Activated naive CD4-positive, alpha-beta T cell treated with anti-CD3 and anti-CD28 coated beads, Interleukin-2, amount 50 U/mL, for 16 hours (primary cell): ENCODE measurements at places on chromosomes 1 and 21.

GRCh38 chr21:24367936-24368335 is 1239.3 kb downstream of the MRPL39 start:
- no peak for DNase-seq

DNA sequence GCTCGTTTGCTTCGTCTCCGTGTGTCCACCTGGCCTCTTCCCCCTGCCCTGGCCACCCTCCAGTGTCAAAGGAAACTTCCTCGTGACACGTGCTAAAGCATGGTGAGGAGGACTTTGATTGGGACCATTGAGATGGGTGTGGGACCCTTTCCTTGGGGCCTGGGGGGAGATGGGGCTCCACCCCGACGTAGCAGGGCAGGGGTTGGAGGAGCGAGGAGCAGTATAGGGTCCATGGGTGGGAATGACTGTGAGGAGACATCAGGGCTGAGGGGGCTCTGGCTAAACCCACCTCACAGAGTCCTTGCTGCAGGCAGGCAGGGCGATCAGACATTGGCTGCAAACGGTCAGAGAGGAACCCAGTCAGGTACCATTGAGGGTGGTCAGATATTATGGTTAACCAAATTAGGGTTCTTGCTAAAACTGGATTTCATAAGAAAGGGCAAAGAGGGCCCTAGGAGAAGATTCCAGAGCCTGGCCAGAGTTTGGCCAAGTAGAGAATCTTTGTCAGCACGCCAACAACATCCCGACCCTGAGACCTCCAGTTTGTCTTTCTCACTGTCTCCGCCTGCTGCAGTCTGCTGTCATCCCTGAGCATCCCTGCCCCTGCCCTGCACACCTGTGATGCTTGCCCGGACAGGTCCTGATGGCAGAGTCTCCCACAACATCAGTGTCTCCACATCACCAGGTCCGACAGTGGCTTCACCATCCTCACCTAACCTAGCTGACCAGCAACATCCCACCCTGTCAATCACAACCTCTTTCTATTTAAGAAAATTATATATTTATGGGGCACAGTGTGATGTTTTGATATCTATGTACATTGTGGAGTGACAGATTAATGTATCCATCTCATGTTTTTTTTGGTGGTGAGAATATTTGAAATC is 8.0 kb downstream of the RNF187 start:
- no peak for DNase-seq

DNA sequence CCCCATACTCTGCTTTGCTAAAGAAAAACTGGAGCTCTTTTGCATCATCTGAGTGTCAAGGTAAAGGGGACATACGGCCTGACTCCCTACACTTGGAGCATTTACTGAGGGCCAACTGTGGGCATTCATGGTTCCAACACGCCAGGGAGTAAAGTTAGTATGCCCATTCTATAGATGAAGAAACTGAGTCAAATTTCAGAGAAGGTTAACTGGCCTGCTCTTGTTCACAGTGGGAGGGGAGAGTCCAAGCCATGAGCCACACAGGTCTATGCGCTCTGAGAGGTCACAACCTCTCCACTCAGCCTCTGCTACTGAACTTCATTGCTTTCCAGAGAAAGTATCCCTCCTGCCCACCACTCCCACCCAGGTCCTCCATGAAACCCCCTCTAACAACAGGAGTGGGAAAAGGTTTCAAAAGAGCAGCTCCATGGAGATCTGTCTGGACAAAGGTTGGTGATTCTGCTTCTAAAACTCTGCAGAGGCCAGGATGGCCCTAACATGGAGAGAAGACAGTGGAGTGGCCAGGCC is 6.8 kb upstream of the KCNN3 start:
- DNase-seq: no peak

DNA sequence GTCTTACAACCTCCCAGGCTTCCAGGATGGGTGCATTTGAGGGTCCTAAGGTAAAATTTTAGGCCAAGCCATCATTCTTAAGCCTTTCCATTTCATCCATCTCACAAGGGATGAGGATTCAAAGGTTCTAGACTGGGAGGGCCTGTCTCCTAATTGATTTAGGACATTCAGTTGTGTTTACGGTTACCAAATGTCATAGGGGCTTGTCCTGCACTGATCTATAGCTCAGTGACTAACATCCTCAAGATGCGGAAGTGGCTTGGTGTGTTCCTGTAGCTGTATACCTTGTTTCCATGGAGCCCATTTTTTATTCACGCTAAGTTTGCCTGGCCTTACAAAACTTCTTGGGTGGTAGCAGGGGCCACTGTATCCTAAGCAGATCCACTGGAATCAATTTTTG is 52.8 kb downstream of the DUSP10 start:
- no peak for DNase-seq

DNA sequence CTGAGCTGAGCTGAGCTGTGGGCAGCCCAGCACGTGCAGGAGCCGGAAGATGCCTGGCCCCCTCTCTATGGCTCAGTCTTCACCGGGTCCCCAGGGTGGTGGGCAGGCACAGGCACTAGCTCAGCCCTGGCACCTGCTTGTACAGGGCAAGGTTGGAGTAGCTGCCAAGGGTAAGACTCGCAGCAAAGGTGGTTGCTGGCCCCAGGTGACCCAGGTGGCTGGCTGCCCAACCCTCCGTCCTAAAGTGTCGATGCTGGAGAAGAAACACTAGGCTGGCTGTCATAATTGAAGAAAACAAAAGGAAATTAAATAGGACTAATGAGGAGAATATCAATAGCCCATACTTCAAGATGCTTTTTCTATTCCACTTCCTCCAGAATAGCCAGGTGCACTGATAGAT is 77.1 kb upstream of the ACTL8 start:
- no peak for DNase-seq

DNA sequence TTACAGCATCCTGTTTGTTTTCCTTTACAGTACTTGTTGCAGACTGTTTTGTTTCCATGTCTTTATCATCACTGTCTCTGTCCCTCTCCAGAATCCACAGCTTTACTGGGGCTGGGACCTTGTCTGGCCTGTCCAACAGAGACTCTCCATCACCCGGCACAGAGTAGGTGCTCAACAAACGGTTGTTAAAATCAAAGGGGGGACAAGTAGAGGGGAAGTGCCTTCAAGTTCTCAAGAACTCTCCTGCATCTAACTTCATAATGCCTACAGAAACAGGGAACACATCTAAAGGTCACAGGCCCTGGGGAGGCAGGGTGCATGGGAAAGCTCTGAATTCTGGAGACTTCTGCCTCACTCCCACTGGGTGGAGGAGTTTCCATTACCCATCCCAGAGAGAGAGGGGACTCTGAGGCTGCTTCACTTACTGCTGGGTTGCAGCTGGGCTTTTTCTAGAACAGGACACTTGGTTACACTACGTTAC is 2.3 kb upstream of the ECE1 start:
- DNase-seq: no peak

- no peak for DNase-seq
Measured at GRCh38 chr21:46021398-46021797, 39.8 kb downstream of the COL6A1 start.

DNA sequence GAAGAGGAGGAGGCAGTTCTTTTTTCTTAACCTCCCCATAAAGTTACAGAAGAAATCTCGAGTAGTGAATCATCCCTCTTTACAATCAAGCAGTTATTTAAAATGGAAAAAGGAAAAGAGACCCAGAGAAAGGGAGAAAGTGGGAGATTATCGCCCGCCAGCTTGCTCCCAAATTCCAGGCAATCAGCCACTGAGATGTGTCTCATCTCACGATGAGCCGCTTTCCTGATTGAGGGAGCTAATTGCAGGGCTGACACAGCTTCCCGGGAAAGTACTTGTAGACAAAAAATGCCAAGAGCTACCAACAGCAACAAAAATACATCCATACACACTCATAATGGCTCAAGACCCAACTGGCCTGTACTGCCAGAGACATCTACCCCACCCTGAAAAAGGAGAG is 191.6 kb upstream of the ZC3H12A start:
- no peak for DNase-seq

GRCh38 chr1:220895412-220895946 is 16.2 kb downstream of the HLX start:
- DNase-seq: no peak

DNA sequence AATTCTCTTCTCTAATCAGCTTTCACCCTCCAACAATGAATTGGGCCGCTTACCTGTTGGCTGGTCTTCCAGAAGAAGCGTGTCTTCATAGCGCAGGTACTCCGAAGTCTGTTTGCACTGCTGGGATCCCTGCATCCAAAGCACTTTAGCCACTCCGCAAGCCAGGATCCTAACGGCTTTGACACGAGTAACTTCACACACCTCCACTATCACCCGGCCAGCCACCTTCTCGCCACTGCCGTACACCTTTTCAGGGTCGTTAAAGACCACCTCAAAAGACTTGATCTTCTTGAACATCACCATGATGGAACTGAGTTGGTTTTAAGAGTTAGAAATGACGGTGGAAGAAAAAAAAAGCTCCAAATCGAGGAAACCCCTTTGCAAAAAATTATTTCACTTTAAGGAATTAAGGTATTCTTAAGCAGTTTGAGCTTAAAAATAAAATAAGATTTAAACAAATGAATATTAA is 381 bp downstream of the TXNIP start:
- no peak for DNase-seq

- no peak for DNase-seq
Measured at GRCh38 chr1:245957427-245957826, 549.7 kb downstream of the SMYD3 start.

- peak; percentile 36 for DNase-seq
Measured at GRCh38 chr1:7915826-7916500, 24.7 kb downstream of the TNFRSF9 start.

GRCh38 chr1:119428991-119429390 is 14.0 kb downstream of the HSD3B2 start:
- no peak for DNase-seq

DNA sequence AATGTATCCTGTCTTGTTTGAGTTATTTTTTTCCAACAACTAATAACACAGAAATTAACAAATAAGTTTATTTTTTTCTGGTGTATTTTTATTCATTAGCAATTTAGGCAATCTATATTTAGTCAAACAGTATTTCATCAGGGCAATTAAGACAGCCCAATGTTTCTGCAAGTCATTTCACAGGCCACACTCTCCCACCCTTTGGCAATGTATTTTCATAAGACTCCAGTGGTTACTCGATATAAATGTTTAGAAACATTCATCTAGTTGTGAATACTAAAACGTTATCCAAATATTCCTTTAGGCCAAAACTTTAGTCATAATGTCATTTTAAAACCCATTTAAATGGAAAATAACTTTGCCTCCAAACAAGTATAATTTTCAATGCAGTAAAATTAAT is 142.1 kb downstream of the KCNT2 start:
- no peak for DNase-seq

- DNase-seq: no peak
Measured at GRCh38 chr1:201608635-201609395, 69.9 kb downstream of the NAV1 start.

DNA sequence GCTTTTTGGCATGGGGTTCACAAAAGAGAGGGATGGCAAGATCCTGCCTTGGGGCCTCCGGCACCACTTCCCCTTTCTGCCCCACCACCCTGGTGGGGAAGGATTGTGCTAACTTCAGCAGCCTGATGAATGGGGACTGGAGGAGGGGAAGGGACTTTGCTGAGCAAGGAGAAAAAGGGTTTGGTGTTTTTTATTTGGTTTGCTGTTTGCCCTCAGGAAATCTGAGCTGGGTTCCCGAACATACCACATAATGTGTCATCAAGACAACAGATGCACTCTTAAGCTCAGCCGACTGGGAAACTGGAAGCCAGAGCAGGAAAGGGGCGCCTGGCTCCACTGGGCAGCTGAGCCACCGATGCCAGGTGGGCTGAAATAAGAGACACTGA is 19.8 kb downstream of the OLFML2B start:
- no peak for DNase-seq

DNA sequence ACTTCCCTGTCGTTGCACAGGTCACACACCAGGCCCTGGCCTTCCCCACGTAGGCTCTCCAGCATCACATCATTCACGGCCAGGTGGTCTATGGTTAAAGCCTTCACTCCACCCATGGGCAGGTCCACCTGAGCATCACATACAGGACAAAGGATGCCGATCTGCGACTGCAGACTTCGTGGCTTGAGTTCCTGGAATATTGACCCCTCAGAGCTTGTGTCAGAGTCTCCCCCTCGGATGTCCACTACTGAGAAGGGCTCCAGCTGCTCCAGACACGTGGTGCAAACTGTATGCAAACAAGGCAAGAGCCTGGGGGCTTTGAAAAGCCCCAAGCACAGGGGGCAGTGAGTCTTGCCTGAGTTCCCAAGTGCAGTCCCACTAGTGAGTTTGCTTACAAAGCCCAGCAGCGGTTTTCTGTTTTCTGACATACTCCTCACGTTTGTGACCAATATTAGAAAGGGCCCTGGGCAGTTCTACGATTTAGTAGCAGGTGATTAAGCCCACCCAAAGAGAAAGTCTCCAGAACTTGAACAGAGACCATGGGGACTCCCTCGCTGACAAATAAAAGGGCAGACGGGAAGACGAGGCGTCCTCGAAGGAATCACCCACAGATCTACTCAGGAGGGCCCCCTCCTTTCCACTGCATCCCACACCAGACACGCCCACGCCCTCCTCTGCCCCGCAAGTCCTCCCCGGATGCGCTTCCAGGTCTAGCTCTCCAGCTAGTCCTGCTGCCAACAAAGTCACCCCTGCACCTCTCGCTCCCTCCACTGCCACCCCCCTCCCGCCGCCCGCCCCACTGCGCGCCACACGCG is 568 bp downstream of the TRIM45 start:
- no peak for DNase-seq

GRCh38 chr1:119188926-119189325 is 48.5 kb upstream of the WARS2 start:
- no peak for DNase-seq

GRCh38 chr21:41481191-41481590 is 26.8 kb downstream of the TMPRSS2 start:
- DNase-seq: no peak

- no peak for DNase-seq
Measured at GRCh38 chr1:78721136-78721535, 71.5 kb downstream of the IFI44 start.

- no peak for DNase-seq
Measured at GRCh38 chr1:152759453-152760173, 1.8 kb downstream of the KPRP start.

GRCh38 chr1:35637401-35637809 is 3.9 kb downstream of the PSMB2 start:
- no peak for DNase-seq

DNA sequence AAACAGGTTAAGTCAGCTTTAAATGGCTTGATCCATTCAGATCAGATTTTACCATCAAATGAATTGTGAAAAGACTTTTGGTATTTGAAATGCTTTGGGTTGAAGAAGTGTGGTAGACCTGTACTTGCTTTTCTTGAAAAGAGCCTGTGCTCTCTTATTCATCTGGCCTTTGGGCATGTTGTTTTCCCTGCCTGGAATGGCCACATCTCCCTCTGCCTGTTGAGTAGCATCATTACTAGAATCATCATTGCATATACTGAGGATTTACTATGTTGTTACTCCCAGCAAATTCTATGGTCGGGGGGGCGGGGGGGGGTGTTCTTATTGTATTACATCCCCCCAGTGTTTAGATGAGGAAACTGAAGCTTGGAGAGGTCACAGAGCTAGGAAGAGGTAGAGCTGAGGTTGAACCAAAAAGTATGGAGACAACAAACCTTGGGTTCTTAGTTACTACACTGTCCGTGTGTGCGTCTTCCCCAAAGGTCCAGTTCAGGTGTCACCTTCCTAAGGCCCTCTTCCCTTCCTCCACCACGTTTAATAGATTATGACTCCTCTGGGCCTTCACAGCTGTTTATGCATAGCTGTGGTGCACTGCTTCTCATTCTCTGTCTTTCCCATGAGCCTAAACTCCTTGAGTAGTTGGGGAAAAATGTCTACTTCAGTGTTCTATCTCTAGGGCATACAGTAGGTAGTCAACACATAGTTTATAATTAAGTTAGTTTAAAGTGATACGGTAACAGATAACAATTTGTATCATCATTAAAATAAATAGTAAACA is 246.4 kb upstream of the HOOK1 start:
- no peak for DNase-seq

- DNase-seq: no peak
Measured at GRCh38 chr1:211788626-211789025, 41.9 kb downstream of the LPGAT1 start.
